HEK293T (cell line): ENCODE measurements at places on chromosomes 11 and 22.

GRCh38 chr11:120601536-120601935, 90.0 kb downstream of the GRIK4 start:
- no peak for DNase-seq

DNA sequence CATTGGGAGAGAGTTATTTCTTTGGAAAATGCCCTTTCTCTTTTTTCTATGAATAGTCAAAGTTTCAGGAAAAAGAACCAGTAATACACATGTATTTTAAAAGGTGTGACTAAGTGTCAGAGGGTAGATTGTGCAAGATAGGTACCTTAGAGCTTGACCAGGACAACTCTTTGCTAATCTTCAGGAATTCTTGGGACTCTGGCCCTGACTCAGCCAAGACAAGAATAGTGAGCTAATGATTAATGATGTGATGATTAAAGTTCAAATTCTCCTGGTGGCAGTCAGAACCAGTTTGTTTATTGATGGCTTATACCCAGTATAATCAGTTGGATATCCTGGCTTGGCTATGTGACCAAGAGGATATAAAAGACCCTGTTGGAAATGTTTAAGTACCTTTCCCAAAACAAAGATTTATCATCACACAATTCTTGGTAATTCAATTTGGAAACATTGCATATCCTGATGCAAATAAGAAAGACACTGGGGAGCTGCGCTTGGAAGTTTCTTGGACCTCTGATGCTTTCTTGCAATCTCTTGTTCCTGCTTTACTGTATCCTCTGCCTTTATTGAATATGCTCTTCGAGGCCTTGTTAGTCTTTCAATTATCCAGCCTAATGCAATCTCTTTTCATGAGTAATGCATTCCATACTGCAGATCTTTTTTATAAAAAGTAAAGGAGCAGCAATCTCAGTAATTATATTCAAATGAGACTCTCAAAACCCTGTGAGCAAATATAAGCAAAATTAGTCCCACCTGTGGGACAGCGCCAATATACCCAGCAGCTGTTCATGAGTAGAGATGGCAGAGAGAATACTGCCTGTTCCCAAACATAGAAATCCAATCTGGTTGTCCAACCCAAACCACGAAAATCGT, 48.0 kb upstream of the CEP126 start:
- no peak for DNase-seq

- DNase-seq, result no peak
Observed at GRCh38 chr22:24355574-24355973, 71.8 kb upstream of the ADORA2A start.

- no peak for DNase-seq
Observed at GRCh38 chr22:49660321-49660720, 167.4 kb downstream of the BRD1 start.

DNA sequence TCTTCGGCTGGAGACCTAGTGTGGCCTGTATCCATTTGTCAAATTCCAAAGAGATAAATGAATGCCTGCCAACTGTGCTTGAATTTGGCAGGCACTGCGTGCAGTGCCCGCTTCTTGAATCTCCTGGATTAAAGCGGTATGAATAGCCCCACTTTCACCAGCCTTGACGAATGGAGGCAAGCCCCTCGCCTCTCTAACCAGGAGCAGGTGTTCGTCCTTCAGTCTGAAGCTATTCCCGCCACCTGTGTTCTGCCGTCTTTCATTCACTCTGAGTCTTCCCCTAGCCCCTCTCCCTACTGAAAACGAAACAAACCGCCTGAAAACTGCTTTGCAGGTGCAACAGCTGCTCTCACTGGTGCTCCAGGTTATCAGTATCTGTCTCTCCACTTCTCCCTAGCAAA, 11.2 kb downstream of the NLRP14 start:
- DNase-seq, result no peak

DNA sequence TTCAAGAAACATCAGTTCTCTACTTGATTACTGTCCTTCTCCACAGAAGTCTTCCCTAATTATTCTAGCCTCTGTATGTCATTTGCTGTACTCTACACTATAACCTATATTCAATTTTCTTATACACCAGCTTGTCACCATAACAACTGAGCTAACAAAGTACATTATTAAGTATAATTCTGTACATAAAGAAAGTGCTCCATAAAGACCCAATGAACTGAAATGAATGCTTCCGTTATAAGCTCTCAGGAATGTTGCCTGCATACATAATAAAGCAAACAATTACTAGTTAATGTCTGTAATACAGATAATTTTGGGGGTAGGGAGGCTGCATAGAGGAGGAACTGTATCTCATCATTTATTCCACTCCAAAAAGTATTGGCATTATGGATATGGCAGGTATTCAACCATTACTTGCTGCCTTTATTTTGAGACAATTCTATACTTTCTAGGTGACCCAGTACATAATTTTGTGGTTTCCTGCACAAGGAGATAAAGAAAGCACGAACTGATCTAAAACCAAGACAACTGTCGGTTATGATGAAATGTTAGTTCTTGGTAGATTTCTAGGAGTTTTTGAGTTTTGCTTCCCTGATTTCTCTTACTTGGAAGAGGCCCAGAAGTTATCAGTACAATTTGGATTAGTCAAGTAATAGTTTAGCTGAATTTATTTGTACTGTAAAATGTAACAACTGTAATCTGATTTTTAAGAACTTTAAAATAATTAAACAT, 202.5 kb downstream of the SBF2 start:
- no peak for DNase-seq

- DNase-seq, result no peak
Observed at GRCh38 chr22:19194766-19195536, 16.4 kb upstream of the SLC25A1 start.
